Osteocyte (in vitro differentiated cells): ENCODE measurements at places on chromosomes 16 and 17. TPM values are rescaled to one million over a fixed set of nuclear protein-coding genes. Genes with fewer than 3 reads are reported as not detected.

GCGR gene
- total RNA-seq = not detected in 2 replicates

CEMP1 gene
- not detected in 2 replicates for total RNA-seq

NPTX1 gene
- 2.8 and 3.8 TPM in 2 replicates for total RNA-seq

DNA sequence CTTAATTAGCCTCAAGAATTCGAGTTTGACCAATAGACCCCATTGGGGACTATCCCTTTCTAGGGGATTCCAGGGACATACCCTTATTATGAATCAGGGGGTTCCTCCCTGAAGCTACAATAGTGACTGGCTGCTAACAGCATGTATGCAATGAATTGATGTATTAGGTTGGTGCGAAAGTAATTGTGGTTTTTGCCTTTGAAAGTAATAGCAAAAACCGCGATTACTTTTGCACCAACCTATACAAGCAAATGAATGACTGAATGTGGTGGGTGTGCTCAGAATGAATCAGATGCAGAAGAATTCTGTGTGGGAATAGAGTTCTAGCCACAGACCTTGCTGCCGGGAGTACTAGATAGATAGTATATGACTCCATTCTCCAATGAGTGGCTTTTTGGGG is 76.7 kb downstream of the HLF start:
- peaks cover 24% of the 10 kb centered on the region for H3K27me3 ChIP-seq
- H3K4me1 ChIP-seq = no peaks in the 10 kb centered on the region
- H3K4me3 ChIP-seq = no peak overlapping the region
- DNase-seq = no peak

- H3K27ac ChIP-seq = no peak overlapping the region
- H3K36me3 ChIP-seq = no peaks in the 10 kb centered on the region
- no peaks in the 10 kb centered on the region for H3K27me3 ChIP-seq
- H3K4me1 ChIP-seq = peaks cover 6% of the 10 kb centered on the region
Measured at GRCh38 chr17:64984851-64985521, 65.7 kb upstream of the LRRC37A3 start.

GRCh38 chr16:12757546-12757945 is 46.1 kb downstream of the CPPED1 start:
- peaks cover 28% of the 10 kb centered on the region for H3K4me1 ChIP-seq
- no peaks in the 10 kb centered on the region for H3K27me3 ChIP-seq
- H3K36me3 ChIP-seq = peaks cover 6% of the 10 kb centered on the region
- H3K27ac ChIP-seq = no peak overlapping the region
- no peak overlapping the region for H3K4me3 ChIP-seq

GRCh38 chr17:13152501-13152900 is 134.7 kb upstream of the ELAC2 start:
- no peak for DNase-seq
- H3K4me3 ChIP-seq = no peak overlapping the region
- no peaks in the 10 kb centered on the region for H3K4me1 ChIP-seq
- H3K27ac ChIP-seq = no peak overlapping the region
- no peaks in the 10 kb centered on the region for H3K36me3 ChIP-seq
